ENCODE measurements at places on chromosomes 1 and 21.

DNA sequence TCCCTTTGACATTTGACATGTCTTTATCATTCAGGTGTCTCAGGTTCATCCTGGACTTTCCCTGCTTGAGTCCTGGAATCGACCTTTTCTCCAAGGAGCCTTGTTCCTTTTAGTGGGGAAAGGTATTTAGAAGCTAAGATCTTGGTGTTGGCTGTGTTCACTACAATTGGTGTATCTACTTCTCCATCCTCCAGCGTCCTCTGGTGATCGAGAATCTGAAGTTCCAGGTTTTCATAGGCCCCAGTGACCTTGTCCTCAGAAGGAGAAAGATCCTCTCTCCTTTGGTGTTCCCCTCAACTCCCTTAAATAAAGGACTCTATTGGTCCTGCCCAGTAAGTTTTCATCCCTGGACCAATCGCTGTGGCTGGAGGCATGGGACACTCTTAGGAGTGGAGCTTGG lies 22.1 kb downstream of the MROH7 start:
- DNase-seq: no peak

DNA sequence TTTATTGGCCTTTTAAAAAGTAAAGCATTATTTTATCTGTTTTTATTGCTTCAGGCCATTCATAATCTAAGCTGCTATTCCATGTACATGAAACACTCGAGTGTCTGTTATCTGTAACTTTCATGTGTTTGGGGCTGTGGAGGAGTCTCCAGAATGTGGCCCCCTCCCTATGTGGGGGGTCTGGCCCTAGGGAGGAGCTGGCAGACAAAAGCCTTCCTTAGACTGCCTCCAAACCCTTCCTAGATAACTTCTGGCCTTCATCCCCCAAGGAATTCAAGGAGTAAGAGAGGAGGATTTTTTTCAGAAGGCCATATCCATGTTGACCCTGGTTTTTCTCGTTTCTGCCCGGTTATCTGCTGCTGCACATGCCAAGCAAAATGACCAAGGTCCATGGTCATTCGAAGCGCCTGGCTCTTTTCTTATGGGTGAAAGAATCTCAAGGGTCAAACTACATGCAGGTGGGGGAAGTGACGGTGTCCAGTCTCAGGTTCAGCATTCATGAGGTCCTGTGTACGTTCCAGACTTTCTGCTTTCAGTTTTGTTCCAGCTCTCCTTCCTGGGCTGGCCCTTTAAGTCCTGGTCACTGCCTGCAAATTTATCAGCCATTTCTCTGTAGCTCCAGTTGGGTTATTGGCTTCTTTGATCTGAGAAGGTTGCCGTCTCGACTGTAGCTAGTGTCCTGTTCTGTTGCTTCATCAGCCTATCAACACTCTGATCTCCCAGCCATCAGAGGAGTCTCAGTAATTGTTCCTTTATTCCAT lies 8.3 kb downstream of the TENT5C start:
- DNase-seq: no peak

- no peak for DNase-seq
These were observed 6.9 kb upstream of the A3GALT2 start for GRCh38 chr1:33327587-33328325.

DNA sequence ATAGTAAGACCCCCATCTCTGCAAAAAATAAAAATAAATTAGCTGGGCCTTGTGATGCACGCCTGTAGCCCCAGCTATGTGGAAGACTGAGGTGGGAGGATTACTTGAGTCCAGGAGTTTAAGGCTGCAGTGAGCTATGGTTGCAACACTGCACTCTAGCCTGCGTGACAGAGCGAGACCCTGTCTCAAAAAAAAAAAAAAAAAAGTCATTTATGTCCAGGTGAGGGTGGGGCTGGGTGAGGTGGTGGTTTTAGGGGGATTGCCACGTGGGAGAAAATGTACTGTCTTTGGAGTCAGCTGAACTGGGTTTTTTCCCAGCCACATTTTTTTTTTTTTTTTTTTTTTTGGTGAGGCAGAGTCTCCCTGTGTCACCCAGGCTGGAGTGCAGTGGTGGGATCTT lies 6.7 kb downstream of the PIK3CD start:
- DNase-seq: no peak

DNA sequence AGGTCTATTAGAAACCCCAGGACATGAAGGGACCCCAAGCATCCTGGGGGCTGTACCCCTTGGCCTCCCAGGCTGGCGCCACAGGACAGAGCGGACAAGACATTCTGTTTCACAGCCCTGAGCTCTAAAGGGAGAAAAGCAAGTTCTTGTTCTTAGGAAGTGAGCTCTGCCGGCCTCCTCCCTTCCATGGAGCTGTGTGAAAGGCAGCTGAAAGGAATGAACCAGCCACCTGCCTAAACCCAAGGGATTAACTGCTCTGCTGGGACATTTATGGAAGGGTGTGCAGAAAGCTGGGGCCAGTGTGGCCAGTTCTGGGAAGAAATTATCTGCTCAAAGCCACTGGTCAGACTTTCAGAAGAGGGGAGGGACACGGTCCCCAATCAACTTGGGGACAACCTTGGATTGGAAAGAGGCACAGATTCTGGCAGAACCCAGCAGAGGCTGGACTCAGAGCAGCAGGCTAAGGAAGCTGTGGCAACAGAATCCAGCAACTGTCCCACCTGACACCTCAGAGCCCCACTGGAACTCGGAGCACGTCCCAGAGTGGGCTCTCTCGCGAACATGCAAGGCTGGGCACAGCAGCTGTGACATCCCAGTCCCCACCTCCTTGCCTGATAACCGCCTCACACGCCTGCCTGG lies 2.1 kb downstream of the KLHL21 start:
- DNase-seq: no peak
